Coronary artery (tissue), 2 donors: ENCODE measurements at places on chromosomes 7 and 10.
A peak's percentile ranks its signal among the peaks of the same experiment; 100 is the strongest.

DNA sequence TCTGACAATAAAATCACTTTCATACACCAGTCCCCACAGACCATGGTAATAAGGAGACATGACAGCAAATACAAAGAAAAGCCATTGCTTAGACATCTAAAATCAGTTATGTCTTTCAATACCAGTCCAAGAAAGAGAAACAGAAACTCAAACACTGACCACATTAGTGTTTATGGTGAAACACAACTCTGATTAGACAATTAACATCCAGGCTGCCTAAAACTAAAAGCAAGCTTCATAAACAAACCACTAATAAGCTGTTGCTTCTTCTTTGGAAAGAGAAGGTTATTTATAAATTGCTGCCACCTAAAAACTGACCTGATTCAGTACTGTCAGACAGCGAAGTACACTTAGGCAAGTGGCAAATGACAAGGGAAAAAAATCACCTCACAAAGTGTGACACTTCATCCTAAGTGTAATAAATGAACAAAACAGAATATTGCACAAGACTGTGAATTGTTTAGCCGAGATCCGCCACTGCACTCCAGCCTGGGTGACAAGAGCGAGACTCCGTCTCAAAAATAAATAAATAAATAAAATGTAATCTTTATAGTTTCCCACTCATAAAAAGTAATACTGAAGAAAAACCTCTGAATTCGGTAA lies 277.4 kb downstream of the PARD3 start:
- no peak for DNase-seq

DNA sequence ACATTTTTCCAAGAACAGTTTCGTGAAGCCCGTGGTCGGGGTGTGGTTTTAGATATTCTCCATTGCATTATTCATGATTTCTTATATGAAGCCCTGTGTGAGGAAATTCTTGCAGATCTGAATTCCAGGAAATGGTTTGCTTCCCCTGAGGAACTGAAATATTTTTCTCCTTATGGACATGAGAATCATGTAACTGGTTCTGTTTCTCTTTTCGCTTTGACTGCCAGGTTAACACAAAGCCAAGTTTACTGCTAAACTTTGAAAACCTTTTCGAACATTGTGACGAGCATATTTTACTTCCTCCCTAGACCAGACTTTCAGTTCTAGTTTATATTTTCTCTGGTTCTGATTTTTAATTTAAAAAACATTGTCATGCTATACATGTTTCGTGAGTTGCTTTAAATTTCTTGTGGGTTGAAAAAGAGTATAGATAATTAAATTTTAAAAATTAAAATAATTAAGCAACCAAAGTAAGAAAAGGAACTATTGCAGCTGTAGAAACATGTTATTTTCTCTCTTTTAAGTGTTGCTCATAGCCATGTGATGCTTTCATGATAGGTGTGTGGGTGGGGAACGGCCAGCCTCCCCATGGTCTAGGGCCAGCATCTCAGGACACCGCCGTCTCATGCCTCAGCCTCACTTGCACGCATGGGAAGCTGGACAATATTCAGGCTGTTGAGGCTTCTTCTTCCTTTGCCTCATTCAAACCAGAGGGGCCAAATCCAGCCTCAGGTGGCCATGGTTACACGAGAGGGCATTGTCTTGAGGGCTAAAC lies 97.1 kb downstream of the CREB5 start:
- no peak for DNase-seq

DNA sequence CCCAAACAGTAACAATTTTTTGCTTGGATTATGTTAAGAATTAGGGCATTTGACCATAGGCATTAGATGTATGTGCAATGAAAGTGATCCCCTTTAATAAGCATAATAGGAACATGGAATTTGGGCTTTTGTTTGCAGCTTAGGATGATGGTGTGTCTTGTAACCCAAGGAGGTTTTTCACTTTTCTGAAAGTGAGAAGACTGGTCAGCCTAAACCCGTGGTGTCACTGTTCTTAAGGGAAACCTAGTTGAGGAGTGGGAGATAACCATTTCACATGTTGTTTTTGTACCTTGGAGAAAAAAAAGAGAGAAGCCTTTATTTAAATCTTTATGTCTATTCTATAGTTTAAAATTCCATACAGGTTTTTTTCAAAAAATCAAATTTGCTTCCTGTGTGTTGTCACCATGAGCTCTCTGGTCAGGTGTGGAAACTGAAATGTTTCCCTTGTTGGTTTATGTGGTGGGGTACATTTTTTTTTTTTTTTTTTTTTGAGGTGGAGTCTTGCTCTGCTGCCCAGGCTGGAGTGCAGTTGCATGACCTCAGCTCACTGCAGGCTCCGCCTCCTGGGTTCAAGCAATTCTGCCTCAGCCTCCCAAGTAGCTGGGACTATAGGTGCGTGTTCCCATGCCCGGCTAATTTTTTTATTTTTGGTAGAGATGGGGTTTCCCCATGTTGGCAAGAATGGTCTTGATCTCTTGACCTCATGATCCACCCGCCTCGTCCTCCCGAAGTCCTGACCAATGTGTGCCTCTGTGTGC lies 7.7 kb downstream of the CCM2 start:
- DNase-seq = no peak

DNA sequence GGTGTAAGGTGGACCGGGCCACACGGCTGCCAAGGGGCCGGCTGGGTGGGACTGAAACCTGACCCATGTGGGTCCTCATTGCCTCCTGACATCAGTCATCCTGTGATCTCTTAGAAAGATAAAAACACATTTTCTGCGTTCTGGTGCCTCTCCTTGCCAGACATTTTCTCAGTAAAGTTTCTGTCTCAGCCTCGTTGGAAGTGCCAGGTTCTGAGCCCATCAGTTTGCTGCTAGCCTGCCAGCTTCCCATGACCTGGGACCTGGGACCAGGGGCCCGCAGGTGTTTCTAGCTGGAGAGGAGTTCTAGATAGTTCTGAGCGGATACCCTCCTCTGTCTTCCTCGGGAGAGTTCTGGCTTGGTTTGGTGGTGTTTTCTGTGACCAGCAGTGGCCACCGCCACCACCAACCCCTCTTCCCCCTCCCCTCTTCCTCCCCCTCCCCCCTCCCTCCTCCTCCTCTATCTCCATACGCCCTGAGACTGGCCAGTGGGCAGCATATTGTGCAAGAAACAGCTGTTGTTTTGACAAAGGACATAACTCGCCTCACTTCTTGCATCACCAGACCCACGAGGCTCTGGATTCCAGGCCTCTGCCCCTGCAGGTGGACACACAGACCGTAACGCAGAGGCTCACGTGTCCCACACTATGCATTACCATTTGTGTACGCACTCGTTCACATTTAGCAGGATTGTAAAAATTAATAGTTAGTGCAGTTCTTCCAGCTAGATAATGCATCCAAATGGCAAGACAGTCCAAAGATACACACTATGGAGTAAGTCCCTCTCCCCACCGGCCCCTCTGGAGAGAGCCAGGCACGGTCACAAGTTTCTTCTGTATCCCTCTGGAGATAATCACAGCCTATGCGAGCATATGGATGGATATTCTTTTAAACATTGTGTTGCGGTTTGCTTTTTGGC lies 94.6 kb downstream of the CUX1 start:
- DNase-seq = no peak

DNA sequence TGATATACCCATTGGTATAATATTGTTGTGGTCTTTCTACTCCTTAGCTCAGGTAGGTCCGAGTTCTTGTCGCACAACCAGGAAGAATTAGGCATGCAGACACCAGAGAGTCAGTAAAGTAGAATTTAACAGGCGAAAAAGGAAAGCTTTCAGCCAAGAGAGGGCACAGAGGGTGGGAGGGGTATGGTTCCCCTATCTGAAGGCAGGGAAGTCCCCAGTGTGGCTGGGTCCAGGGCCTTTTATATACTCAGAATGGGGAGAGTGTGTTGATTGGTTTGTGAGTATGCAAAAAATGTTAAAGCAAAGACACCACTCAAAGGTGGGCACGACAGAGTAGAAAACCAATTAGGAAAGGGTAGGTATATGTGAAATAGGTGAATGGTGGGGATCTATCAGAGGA lies 53.9 kb downstream of the IMMP2L start:
- DNase-seq = no peak

GRCh38 chr10:131475803-131476202 lies 164.3 kb upstream of the TCERG1L start:
- peak; percentile 59 for DNase-seq

- no peak for DNase-seq
Observed at GRCh38 chr7:101517304-101517703, 111.8 kb downstream of the MYL10 start.

- DNase-seq = no peak
Observed at GRCh38 chr7:54996391-54996790, 22.4 kb upstream of the EGFR start.

GRCh38 chr7:127581716-127582115 lies 3.7 kb downstream of the GCC1 start:
- DNase-seq = no peak

GRCh38 chr10:54434782-54435181 lies 366.2 kb downstream of the PCDH15 start:
- no peak for DNase-seq

DNA sequence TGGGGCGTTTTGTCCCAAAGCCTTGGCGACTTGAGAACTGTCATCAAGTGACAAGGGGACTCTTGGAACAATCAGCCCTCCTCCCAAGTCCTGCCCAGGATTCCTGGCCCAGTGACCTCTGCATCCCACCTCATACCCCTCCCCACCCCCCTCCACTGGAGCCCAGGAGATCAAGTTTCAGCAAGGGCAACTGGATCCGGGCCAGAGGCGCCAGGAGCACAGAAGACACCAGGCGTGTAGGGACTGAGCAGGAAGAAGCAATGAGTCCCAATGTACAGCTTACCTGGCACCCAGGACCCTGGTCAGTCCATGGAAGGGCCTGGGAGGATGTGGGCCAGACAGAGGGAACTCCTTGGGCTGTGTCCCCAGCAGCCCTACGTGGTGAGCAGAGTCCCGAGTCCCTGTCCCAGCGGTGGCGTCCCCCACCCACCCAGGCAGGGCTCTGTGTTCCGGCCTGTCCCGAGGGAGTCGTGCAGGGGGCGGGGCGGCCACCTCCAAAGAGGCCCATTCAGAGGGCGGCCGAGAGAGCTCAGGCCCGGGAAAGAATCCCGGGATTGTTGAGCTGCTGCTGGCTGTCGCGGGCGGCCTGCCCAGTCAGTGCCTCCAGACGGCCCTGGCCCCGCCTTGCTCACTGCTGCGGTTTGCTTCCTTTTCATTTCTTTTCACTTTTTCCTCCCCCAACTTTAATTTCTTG lies 254.1 kb downstream of the TNS3 start:
- peak; percentile 92 for DNase-seq

GRCh38 chr7:82183634-82184033 lies 259.9 kb downstream of the CACNA2D1 start:
- DNase-seq = no peak
